ENCODE measurements at places on chromosomes 5 and 9. TPM values are rescaled to one million over a fixed set of nuclear protein-coding genes. Genes with fewer than 3 reads are reported as not detected.

EPB41L4A gene
- 2.7 TPM for total RNA-seq

PCDHGB5 gene
- total RNA-seq: 2.0 TPM

DNA sequence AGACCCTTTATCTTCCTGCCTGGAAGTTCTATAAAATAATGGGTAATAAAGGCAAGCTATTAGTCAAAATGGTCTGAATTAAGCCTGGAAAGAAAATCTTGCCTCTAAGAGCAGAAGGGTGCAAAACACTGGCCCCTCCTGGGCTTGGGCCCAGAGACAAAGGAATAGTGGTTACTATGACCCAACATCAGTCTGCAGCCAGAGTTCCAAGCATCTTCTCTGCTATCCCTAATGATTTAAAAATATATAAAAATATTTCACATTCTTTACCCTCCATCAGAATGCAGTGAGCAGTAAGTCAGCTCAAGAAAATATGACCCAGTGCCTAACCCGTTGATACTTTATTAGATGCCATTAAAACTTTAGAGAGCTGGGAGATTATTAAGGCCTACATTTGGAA, 14.7 kb downstream of the TNFAIP8 start:
- DNase-seq: no peak

DNA sequence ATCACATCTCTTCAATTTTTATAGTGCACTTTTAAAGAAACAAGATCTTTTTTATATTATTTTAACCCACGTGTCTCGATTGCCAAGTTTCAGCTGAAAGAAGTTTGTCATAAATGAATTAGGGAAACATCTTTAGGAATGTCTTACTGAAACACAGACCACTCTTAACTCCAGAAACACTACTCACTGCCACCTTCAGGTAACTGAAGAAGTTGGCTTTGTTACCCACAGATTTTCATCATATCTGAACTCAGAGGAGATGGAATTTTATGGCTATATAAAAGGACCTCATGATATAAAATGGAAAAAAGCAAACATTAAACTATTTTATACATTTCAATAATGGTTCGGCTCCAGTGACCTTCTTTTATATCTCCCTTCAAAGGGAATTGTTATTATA, 158.0 kb downstream of the SEMA5A start:
- DNase-seq: no peak

GRCh38 chr9:117739624-117740347, 35.6 kb downstream of the TLR4 start:
- no peak for DNase-seq

DNA sequence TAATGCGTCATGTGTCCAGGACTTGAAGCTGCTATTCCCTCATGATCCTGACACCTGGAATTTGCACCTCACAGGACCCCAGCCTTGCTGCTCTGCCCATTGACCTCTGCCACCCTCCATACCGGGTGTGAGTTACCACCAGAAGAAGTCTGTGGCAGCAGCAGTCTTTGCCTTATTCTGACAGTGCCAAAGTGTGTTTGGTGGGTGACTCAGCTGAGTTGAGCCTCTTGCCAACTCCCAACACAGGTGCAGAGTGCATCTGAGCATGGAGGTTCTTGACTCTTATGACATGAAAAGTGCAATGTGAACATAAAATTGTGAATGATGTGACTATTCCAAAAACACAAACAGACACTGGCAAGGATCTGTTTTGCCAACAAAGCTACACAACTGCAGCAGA, 1166.5 kb upstream of the CDH18 start:
- DNase-seq: no peak
